ENCODE measurements at places on chromosomes 2 and 18.

DNA sequence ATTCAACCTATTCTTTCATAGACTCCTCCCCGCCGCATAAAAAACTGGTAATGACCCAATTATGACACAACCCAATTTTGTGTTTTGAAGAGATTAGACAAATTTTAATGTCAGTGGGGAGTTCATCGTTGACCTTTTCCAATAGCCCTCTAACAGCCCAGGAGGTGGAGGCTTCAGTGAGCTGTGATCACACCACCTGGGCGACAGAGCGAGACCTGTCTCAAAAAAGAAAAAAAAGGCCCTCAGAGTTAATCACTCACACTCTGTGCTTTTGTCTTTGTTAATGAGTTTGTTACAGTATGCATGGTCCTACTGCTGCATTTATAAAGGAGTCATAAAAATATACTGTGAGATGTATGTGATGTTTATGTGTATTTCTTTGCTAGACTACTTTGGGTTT, 510.6 kb downstream of the CPS1 start:
- DNase-seq = no peak

- no peak for DNase-seq
Measured at GRCh38 chr2:222430071-222430470, 5.7 kb downstream of the SGPP2 start.

DNA sequence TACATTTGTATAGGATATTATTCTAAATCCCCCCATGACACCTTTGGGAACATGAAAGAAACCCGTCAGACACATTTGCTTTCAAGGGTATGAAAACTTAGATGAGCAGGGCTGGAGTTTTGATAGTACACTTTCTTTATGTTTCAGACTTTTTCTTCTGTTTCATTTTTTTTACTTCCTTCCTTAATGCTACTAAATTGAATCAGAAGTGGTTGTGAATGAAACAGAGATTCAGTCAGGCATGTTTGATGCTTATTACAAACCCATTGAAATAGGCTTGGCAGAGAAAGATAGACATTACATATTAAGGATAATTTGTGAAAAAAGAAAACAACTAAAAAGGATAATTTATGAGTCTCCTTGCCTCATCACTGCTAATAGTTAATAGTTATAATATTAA, 26.8 kb downstream of the SLC30A6 start:
- no peak for DNase-seq

GRCh38 chr2:55371376-55371775, 48.3 kb downstream of the CCDC88A start:
- no peak for DNase-seq

- DNase-seq = no peak
Measured at GRCh38 chr18:70672581-70672980, 383.7 kb downstream of the SOCS6 start.

DNA sequence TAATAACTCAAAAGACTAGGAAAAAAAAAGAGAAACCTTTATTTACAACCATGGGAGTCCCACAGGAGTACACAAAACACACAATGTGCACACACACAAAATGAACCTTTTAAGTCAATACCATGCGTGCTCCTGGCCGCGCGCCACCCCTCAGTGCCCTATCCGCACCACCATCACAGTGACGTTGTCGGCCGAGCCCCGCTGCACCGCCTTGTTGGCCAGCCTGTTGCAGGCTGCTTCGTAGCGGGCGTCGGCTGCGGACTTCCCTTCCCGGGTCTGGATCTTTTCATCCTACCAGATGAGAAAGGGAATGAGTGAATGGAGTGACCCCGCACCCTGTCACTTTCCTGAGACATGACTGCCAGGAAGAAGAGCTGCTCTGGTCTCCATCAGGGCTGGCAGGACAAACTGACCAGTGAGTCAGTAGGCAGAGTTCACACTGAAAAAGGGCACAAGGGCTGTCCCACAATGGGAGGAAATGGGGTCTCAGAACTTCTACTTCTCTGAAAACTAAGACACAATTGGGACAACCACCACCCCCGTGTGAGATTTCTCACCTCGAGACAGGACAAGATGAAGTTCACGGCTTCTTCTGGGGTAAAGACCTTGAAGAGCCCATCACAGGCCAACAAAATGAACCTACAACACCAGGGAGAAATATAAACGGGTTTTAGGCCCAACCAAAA, 11.8 kb downstream of the ERFE start:
- no peak for DNase-seq

DNA sequence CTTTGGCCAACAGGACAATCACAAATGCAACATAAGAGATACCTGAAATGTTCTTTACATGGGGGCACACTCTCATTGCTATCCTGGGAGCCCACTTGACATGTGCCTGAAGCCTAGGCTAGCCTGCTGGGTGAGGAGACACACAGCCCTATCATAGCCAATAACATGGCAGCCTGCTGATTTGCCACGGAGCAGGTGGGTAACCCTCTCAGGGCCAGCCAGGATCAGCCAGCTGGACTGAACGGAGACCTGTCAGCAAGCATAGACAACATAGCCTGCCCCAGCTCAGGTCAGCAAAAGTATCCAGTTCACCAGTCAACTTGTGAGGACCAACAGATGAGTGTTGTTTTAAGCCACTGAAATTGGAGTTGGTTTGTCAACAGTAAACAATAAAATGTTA, 566.5 kb downstream of the DCDC2C start:
- DNase-seq = no peak

DNA sequence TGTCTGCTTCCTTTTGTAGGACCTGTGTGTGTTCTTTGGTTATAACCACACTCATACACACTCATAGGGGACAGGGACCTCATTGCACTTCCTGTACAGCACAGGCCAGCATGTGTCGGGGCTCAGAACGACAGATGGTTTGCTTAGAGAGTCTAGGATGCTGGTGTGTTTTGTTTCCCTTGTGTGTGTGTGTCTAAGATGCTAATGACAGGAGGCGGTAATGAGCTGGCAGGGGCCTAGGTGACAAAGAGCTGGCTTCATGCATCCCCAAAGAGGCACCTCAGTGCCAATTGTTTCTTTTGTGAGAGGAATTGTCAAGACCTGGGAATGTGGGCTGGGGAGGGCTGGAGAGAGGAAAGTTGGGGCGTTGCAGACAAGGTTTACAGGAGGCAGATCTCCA, 66.6 kb downstream of the CELF4 start:
- DNase-seq = no peak

DNA sequence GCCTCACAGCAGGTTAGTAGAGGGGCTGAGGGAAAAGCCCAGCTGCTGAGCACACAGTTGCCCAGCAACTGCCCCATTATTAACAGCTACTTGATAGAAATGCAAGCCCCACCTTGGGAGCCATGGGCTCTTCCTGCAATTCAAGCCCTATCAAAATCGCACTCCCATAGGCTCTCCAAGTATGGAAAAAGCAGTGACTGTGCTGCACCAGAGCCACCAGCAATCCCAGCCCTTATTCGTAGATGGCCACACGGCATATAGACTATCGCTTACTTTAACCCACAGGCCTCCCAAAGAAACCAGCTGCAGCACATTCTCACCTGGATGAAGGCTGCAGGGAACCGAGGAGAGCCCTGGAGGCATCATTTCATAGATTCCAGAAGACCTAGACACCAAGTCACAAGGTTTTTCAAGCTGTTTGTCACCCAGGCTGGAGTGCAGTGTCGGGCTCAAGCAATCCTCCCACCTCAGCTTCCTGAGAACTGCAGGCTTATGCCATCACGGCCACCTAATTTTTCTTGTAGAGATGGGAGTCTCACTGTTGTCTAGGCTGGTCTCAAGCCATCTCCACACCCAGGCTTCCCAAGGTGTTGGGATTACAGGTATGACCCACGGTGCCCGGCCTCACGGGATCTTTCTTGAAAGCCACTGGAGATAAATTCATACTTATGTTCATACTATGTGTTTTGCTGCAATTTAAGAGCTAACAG, 11.3 kb downstream of the NCL start:
- no peak for DNase-seq

DNA sequence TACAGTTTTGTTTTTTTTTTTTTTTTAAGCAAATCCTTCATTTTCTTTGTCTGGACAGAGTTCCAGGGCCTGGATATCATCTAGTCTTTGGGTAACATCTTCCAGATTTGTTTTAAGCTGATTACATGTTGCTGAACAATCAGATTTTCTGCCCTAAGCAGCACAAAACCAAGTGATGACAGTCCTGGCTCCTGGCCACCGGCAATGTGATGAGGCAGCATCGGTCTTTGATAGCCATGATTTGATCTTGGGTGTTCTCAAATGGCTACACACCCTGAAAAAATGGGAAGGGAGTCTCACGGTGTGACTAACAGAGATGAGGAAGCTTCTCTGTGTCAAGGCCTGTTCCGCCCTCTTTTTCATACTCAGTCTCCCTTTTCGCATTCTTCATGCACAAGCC, 708.6 kb upstream of the ZEB2 start:
- DNase-seq = no peak

- DNase-seq = no peak
Measured at GRCh38 chr18:34097312-34097711, 127.4 kb downstream of the NOL4 start.

GRCh38 chr2:76180676-76181075, 470.0 kb upstream of the GCFC2 start:
- no peak for DNase-seq

DNA sequence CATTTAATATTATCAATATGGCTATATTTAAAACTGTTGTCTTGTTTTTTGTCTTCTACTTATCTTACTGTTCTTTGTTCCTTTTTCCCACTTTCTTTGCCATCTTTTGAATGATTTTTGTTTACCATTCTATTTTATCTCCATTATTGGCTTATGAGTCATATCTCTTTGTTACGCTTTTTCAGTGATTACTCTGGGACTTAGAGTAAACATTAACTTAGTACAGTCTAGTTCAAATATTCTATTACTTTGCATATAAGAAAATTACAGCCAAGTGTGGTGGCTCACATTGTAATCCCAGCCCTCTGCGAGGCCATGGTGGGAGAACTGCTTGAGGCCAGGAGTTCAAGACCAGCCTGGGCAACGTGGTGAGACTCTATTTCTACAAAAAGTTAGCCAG, 26.1 kb downstream of the ADCY3 start:
- no peak for DNase-seq

DNA sequence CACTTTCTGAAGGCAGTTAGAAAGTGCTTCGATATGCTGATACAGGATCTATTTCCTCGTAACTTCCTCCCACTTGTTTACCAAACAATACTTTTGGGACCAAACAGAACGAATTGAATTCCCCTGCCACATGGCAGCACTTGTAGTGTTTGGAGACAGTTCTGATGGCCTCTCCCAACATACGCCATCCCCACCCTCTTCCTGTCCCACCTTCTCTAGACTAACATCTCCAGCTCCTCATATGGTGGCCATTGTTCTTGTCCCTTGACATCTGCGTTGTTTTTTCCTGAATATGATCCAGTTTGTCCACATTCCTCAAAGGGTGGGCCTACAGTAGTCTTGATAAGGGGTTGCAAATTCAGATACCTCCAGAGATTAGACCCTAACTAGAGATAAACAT, 53.4 kb upstream of the ANKRD44 start:
- DNase-seq = no peak

- DNase-seq = no peak
Measured at GRCh38 chr2:231514951-231515297, 15.3 kb downstream of the NMUR1 start.

- no peak for DNase-seq
Measured at GRCh38 chr2:106839849-106840595, 45.9 kb downstream of the ST6GAL2 start.

GRCh38 chr2:172558372-172558771, 2.5 kb downstream of the PDK1 start:
- DNase-seq = no peak

GRCh38 chr2:48272199-48272598, 257.8 kb upstream of the STON1 start:
- no peak for DNase-seq

- DNase-seq = no peak
Measured at GRCh38 chr2:55887351-55887750, 36.2 kb downstream of the EFEMP1 start.

DNA sequence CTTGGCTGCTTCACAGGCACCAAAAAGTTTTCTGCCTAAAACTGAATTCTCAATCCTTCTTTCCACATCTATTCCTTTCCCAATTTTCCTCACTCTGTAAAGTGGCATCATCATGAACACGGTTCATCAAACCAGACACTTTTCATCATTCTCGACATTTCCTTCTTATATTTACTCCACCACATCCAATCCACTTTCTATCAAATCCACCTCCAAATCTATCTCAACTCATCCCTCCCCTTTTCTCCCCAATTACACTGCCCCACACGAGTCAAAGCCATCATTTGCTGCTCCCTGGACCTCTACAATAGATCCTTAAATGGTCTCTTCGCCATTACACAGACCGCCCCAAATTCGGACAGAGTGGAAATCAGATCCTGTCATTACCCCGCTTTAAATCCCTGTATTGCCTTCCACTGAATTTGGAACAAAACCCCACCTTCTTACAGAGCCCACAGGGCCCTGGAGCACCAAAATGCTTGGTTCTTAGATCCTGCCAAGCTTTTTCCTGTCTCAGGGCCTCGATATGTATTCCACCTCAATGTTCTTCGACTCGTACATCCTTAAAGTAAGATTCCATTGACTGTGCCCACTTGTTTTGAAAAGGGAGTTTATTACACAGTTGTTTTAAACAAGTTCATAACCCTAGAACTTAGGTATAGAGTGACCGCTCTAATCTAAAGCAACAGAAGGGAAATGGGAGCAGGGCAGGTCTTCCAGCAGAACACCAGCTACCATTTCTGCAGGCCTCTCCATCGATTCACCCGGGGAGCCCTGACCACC, 856 bp downstream of the ACAA2 start:
- DNase-seq = no peak

DNA sequence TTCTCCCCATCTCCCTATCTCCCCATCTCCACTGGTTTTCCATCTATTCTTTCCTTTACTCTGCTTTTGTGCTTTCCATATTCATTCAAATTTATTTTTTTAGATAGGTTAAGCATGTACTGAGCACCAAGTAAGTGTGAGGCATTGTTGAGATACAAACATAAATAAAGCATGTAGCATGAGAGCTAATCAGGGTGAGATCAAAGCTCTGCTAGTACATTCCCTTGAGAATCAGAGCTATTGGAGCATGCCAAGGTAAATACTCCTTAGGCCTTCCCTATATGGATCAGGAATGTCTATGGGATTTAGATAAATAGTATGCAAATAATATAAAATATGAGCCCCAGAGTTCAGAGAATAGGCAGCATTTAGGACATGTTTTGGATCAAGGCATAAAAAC, 25.3 kb downstream of the BABAM2 start:
- no peak for DNase-seq

DNA sequence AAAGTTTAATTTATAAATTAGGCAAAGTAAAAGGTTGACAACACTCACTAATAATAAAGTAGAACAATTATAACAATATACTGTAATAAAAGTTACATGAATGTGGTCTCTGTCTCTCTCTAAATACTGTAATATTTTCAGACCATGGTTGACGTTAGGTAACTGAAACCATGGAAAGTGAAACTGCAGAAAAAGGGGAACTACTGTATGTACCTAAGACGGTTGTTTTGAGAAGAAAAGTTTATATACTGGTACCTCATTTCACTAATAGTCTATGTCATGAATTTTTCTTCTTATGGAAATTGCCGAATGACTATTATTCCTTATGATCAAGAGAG, 166.7 kb upstream of the ZNF521 start:
- no peak for DNase-seq

Measured in activated naive CD4-positive, alpha-beta T cell treated with anti-CD3 and anti-CD28 coated beads, Interleukin-2, amount 50 U/mL, for 72 hours (primary cell).